ENCODE measurements at places on chromosomes 3 and 15. TPM values are rescaled to one million over a fixed set of nuclear protein-coding genes. Genes with fewer than 3 reads are reported as not detected.

DNA sequence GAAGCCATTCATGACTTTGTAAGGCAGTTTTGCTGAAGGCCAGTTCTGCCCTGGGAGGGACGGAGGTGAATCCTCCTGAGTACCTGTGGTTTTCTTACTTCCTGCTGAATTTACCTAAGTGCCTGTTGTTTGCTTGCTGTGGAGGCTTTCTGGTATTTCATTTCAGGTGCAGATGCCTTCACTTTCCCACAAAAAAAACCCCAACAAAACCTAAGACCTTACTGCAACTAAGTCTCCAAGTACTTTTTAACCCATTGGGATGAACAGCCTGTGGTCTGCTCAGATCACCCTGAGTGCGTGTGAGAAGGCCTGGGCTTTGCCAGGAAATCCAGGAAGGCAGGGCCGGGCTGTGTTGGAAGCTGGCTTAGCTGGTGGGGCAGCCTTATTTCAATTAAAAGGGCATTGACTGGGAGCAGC lies 65.3 kb downstream of the IGF1R start:
- H3K27ac ChIP-seq = peak overlapping the region; percentile 46
- H3K27me3 ChIP-seq = no peaks in the 10 kb centered on the region
- no peak for DNase-seq
- no peak overlapping the region for H3K4me3 ChIP-seq
- peaks cover 53% of the 10 kb centered on the region for H3K4me1 ChIP-seq

GRCh38 chr15:42138968-42139386 lies 17.5 kb downstream of the PLA2G4F start:
- no peak for DNase-seq
- no peak overlapping the region for H3K4me3 ChIP-seq
- H3K27me3 ChIP-seq = no peaks in the 10 kb centered on the region
- H3K4me1 ChIP-seq = peaks cover 2% of the 10 kb centered on the region
- H3K27ac ChIP-seq = no peak overlapping the region

- no peak for DNase-seq
- H3K4me1 ChIP-seq = peaks cover 27% of the 10 kb centered on the region
- no peaks in the 10 kb centered on the region for H3K36me3 ChIP-seq
Observed at GRCh38 chr15:99424978-99425656, 140.7 kb upstream of the MEF2A start.

DNA sequence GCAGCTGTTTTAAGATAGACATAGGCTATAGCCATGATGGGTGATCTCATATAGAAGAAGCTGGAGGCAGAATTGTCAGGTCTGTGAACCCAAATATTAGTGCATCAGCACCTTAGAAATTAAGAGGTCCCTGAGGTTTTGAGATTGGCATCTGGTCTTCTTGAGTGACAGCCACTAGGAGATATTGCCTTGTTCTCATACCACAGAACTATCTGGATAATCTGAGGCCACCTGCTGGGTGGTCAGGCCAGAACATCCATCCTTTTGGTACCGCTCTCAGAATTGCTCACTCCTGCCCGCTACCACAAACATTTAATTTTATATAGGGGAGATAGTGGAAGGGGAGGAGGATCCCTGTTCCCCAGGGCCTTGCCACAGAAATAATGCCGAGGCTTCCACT lies 210.6 kb upstream of the ZPLD1 start:
- no peak overlapping the region for H3K27ac ChIP-seq
- H3K4me1 ChIP-seq = no peaks in the 10 kb centered on the region
- no peak for DNase-seq
- no peaks in the 10 kb centered on the region for H3K27me3 ChIP-seq
- no peaks in the 10 kb centered on the region for H3K36me3 ChIP-seq
- no peak overlapping the region for H3K4me3 ChIP-seq

GRCh38 chr3:49813497-49814174 lies at the start of gene UBA7:
Gene UBA7, minus strand, starts transcription at chr3:49813953. Its CDS starts 166 bp downstream, at chr3:49813787.
- peaks cover 30% of the 10 kb centered on the region for H3K4me1 ChIP-seq
- H3K4me3 ChIP-seq = peak within 1 kb of the TSS; percentile 61
- no peaks in the 10 kb centered on the region for H3K27me3 ChIP-seq

- H3K4me1 ChIP-seq = peaks cover 10% of the 10 kb centered on the region
- H3K27me3 ChIP-seq = no peaks in the 10 kb centered on the region
- no peak overlapping the region for H3K27ac ChIP-seq
- H3K36me3 ChIP-seq = no peaks in the 10 kb centered on the region
Observed at GRCh38 chr15:101153801-101154656, 97.8 kb downstream of the CHSY1 start.

- DNase-seq = no peak
- no peak overlapping the region for H3K4me3 ChIP-seq
- peaks cover 9% of the 10 kb centered on the region for H3K36me3 ChIP-seq
Observed at GRCh38 chr3:47909607-47910006, 106.6 kb downstream of the MAP4 start.

DNA sequence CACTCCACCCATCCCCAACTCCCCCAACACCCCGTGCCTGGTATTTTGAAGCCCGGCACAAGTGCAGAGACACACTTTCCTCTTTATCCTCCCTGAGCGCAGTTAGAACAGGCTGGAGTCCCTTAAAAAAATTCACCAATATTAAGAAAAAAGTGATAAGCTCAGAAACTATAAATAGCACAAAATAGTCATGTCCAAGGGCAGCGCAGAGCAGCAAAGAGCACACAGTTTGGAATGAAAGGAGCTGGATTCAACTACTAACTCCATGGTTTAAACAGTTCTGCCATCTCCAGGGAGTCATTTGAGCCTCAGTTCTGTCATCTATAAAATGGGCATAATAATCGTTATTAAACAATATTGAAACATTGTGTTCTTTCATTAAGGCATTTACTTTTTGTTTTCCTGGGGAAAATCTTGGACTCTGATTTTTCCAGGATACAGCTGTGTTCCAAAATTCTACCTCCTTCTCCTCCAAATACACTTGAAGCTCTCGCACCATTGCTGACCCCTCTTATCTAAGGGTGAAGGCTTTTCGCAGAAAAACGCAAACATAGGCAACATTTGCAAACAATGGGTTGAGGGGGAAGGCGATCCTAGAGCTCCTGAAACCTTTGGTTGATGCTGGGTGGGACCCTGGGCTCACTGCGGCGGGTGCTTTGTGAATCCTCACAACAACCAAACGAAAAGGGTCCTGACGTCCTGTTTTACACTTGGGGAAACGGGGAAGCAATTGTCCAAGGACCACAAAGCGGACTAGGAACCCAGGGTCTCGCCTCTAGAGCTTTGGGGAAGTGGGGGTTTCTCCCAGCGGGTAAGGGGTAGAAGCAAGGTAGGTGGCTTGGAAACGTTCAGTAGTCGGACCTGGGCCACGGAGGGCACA lies 41.8 kb downstream of the EPHB3 start:
- peaks cover 44% of the 10 kb centered on the region for H3K27me3 ChIP-seq
- no peak overlapping the region for H3K27ac ChIP-seq
- H3K4me1 ChIP-seq = peaks cover 29% of the 10 kb centered on the region
- no peak for DNase-seq
- H3K4me3 ChIP-seq = no peak overlapping the region

DNA sequence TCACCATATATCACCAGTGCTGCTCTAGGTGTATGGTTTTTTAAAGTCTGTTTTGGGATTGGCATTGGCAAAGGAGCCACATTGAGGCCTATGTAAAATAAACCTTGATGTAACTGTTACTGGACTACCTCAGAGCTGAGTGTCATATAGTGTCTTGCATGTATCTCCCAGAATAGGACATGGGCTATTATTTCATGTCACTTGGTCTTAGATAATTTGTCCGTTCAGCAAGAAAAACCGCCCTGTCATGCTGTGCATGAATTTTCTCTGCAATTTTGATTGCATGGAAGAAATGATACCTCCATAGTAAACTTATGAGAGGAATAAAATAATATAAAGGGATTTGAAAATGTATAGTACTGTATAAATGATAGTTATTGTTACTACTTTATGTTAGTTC lies 59.6 kb downstream of the RNF13 start:
- no peaks in the 10 kb centered on the region for H3K27me3 ChIP-seq
- H3K4me1 ChIP-seq = no peaks in the 10 kb centered on the region
- no peak overlapping the region for H3K27ac ChIP-seq
- H3K36me3 ChIP-seq = no peaks in the 10 kb centered on the region

DNA sequence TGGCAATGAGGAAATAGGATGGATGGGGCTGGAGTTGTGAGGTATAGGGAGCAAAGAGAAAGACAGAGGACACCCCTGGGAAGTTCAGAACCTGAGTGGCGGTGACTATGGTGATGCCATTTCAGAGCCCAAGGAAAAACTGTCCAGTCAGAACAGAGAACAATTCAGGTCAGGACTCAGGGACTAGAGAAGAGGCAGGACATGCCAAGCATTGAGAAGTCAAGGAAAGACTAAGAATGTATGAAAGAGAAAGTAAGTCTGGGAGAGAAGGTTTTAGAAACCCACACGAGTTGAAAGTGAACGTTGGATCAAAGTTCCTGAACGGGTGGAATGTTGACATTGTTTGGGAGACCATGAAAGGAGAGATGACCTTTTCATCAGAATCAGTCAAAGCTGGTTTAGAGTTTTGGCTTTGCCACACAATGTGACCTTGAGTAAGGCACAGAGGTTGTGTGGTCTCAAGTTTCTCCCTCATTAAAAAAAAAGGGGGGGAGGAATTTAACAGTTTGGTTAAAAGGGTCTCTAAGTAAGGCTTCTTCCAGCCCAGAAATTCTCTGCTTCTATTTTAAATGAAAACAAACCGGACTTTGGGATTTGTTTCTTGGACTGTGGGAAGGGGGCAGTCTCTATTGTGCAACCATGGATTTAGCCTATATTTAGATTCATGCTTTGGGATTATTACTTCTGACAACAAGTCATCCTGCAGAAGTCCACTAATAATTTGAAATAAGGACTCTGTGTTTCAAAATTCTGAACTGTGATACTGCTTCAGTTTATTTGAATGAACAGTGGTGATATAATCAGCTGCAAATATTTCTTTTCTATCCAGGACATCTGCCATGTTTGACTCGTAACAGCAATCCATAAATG lies 315.9 kb upstream of the TBL1XR1 start:
- no peak for DNase-seq
- H3K27me3 ChIP-seq = no peaks in the 10 kb centered on the region
- H3K4me1 ChIP-seq = no peaks in the 10 kb centered on the region
- H3K4me3 ChIP-seq = no peak overlapping the region

DNA sequence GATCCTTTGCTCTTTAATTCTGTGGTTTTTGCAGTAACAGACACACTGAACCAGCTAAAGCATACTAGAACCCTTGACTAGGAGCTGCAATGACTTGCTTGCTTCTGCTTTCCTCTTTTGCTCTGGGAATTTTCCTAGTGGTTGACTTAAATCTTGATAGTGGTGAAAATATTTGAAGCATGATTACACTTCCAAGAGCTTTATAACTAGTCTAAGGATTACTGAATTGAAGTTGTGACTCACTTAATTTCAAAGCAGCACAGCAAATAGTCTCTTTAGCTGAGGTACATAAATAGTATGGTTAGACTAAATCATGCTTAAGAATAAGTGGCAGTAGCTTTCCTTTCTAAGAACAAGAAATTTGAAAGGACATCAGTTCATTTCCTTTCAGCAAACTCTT lies 513.5 kb upstream of the GBE1 start:
- DNase-seq = no peak
- H3K4me1 ChIP-seq = no peaks in the 10 kb centered on the region
- no peaks in the 10 kb centered on the region for H3K36me3 ChIP-seq

GRCh38 chr3:107271787-107272387 lies 105.4 kb upstream of the CCDC54 start:
- H3K4me3 ChIP-seq = no peak overlapping the region
- no peak for DNase-seq
- H3K27me3 ChIP-seq = no peaks in the 10 kb centered on the region
- H3K36me3 ChIP-seq = no peaks in the 10 kb centered on the region

- no peak overlapping the region for H3K4me3 ChIP-seq
- DNase-seq = no peak
- H3K27ac ChIP-seq = no peak overlapping the region
- H3K4me1 ChIP-seq = peaks cover 59% of the 10 kb centered on the region
- H3K27me3 ChIP-seq = no peaks in the 10 kb centered on the region
Observed at GRCh38 chr15:99473981-99474906, 91.5 kb upstream of the MEF2A start.

GRCh38 chr3:48896936-48897335 lies 1.7 kb downstream of the SLC25A20 start:
- H3K4me3 ChIP-seq = no peak overlapping the region
- H3K4me1 ChIP-seq = peaks cover 28% of the 10 kb centered on the region
- no peak for DNase-seq

DNA sequence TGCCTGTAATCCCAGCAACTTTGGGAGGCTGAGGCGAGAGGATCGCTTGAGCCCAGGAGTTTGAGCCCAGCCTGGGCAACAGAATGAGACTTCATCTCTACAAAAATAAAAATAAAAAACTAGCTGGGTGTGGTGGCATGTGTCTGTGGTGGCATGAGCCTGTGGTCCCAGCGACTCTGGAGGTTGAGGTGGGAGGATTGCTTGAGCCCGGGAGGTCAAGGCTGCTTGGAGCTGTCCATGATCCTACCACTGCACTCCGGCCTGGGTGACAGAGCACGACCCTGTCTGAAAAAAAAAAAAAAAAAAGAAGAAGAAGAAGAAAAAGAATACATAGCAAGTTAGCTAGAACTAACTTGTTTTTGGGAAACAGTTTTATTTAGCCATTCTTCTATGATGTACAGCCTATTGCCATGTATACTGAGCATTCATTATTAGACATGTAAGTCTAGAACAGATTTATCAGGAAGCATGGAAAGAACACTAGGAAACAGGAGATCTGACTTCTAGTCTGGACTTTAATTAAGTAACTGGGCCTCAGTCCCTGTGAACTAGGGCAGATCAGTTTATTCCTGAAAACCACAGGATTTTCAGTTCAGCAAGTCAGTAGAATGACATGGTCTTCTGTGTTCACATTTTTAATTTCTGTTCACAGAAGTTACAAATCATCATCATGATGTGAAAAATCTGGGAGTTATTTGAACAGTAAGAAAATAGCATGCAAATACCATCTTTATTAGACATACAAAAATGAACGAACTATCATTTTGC lies 65.5 kb downstream of the KAT2B start:
- H3K36me3 ChIP-seq = peaks cover 5% of the 10 kb centered on the region
- H3K27me3 ChIP-seq = no peaks in the 10 kb centered on the region
- no peaks in the 10 kb centered on the region for H3K4me1 ChIP-seq
- no peak overlapping the region for H3K4me3 ChIP-seq

GRCh38 chr15:100801256-100801900 lies 78.3 kb upstream of the ALDH1A3 start:
- no peak overlapping the region for H3K27ac ChIP-seq
- H3K4me3 ChIP-seq = no peak overlapping the region
- H3K27me3 ChIP-seq = no peaks in the 10 kb centered on the region

The TMEM266 gene
- total RNA-seq = 1.2 TPM

The ALDH1A2 gene
- 17.8 TPM for total RNA-seq

The LMCD1 gene
- total RNA-seq = 7.8 TPM

The XIRP1 gene
- total RNA-seq = 0.52 TPM

The MED12L gene
- 1.7 TPM for total RNA-seq

The GABRR3 gene
- 0.05 TPM for total RNA-seq

The FBN1 gene
- 19.5 TPM for total RNA-seq

The PRR20G gene
- total RNA-seq = not detected
